GM10248 (cell line): ENCODE measurements at places on chromosomes 5 and 9.

DNA sequence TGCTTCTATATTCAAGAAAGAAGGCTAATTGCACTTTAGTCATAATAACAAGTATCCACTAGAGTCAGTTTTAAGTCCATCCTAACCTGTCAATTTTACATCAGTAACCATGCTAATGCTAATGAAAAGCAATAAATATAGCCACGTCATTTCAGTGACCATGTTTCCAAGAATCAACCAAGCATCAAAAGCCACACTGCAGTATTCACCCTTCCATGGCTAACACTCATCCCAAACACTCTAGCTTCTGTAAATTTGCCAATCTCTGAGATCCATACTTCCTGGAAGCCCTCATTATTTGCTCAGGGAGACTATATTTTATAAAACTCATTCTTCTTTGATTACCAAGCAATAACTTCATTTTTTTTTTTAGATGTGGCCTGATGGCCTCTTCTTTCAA is 712.0 kb downstream of the CETN3 start:
- no peak for DNase-seq

GRCh38 chr5:153883854-153884611 is 154.7 kb downstream of the FAM114A2 start:
- DNase-seq, result no peak

DNA sequence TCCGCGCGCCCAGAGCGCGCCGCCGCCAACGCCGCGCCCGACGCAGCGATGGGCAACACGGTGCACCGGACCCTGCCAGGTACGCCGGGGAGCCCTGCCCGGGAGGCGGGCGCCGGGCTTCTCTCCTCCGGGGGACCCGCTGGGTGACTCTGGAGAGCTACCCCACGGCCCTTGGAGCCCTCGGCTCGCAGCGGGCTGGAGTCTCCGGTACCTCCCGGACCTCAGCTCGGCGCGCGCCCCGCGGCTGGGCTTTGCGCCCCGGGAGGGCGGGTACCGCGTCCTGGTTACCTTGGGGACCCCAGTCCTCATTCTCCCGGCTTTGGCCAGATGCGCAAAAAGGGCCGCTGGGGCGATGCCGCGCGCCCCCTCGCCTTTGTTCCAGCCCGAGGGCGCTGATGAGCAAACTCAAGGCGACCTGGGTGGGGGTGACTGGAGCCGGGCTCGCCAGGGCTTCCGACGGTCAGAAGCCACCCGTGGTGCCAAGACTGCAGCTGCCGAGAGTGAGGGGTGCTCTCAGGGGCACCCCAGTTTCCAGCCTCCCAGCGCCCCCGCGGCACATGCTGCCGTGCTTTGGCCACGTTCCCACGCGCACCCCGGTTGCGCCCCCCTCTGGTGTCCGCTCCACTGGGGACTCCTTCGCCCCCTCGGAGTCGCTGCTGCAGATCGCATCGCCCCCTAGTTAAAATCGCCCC is 442 bp downstream of the NEURL1B start:
- DNase-seq, result no peak

DNA sequence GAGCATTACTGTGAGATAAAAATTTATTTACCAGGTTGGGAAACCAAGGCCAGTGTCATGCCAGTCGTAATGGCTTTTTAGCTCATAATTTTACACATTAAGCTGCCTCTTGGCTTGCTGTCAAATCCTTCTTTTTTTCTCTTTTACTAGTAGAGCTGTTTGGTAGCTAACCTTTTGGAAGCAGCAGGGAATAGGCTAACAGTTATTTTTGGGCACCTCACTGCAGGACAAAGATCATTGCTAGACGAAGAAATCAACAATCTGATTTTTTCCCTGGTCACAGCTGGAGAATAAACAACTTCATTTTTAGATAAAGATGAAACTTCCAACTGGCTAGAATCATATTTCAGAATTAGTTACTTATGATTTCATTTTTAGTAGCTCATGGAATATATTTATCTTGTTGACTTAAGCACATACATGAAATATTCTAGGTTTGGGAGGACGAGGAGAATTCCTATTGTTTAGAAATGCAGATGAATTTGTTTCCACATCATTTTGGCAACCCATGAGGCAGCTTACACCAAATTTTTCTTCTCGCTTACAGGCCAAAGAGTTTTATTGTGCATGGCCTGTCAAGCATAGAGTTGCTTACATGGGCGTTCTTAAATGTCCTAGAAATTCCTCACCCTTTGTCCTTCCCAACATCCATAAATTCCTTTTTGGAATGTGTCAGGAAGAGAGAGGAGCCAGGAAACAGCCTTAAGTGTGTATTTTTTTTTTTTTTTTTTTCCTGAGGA is 19.6 kb downstream of the TNC start:
- DNase-seq, result no peak

DNA sequence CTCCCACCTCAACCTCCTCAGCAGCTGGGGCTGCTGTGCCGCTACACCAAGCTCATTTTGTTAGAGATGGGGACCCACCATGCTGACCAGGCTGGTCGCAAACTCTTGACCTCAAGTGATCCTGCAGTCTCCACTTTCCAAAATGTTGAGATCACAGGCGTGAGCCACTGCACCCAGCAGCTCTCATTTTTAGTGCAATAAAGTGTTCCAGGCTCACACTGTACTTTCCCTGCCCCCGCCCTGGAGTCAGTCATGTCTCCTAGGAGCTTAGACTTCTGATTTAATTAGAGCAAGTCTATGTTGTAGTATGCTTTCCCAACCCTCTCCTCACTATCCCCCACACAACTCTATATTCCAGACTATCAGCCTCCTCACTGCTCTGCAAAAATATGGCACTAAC is 238.0 kb upstream of the ACTBL2 start:
- no peak for DNase-seq
